GM12865 (cell line): ENCODE measurements at places on chromosomes 11 and 22.

DNA sequence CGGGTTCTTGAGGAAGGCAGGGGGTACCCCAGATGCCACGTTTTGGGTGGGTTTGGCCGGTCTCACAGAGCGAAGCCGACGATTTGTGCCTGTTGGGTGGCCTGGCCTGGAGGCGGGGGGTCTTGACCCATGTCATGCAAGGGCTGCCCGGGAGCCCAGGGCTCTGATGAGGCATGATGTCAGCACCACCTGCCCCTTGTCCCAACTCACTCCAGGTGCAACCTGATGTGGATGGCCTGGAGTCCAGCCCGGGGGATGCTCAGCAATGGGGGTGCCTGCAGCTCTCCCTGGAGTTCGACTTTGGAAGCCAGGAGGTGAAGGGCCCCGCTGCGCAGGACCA is 851 bp downstream of the SYT8 start:
- DNase-seq: no peak

GRCh38 chr11:34234086-34234740 is 123.6 kb downstream of the ABTB2 start:
- DNase-seq: peak; percentile 92

DNA sequence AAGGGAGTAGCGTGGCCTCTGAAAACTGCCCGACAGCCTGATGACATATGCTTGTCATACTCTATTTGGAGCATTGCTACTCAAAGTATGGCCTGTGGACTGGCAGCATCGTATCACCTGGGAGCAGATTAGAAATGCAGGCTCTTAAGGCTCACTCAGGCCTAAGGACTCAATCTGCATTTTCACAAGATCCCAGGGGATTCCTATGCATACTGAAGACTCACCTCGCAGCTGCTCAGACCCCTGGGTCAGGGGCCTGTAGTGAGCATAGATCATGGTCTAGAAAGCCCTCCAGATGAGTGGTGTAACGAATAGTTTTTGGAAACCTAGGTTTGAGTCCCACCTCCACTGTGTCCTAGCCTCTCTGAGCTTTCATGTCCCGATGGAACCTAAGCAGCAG is 126.3 kb downstream of the FEZ1 start:
- no peak for DNase-seq

DNA sequence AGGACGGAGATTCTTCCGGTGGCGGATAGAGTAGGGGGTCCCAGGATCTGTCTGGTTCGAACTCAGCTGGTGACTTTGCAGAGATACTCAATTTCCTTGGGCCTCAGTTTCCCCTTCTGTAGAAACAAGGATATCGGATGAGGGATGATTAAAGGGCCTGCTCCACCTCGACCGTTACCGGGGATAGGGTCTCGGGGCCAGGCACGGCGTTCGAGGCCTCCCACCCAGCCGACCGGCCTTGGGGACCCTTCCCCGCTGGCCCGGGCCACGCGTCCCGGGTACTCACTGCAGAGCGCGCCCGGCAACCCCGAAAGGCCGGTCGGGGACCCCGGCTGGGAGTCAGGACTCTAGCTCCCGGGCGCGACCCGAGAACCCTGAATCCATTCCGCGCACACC is 321 bp downstream of the RHBDD3 start:
- DNase-seq: no peak
